ENCODE measurements at places on chromosomes 1 and 21. TPM values are rescaled to one million over a fixed set of nuclear protein-coding genes. Genes with fewer than 3 reads are reported as not detected.
A peak's percentile ranks its signal among the peaks of the same experiment; 100 is the strongest.

The ACTL8 gene
- not detected for total RNA-seq

DNA sequence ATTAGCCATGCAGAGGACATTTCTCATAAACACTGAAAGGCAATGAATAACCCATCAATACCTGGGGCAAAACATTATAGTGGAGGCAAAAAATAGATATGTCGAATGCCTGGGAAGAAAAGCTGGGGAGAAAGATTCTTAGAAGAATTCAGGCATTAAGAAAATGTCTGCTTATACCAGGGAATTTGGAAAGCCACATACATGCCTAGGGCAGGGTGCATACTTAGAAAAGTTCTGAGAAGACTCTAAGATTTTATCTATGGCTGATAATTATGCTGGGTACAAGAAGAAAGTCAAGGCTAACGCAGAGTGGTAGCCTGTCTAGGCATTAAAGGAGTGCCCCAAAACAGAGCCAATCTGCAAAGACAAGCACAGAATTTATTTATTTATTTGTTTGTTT, 18.4 kb downstream of the SLAMF6 start:
- DNase-seq: no peak

DNA sequence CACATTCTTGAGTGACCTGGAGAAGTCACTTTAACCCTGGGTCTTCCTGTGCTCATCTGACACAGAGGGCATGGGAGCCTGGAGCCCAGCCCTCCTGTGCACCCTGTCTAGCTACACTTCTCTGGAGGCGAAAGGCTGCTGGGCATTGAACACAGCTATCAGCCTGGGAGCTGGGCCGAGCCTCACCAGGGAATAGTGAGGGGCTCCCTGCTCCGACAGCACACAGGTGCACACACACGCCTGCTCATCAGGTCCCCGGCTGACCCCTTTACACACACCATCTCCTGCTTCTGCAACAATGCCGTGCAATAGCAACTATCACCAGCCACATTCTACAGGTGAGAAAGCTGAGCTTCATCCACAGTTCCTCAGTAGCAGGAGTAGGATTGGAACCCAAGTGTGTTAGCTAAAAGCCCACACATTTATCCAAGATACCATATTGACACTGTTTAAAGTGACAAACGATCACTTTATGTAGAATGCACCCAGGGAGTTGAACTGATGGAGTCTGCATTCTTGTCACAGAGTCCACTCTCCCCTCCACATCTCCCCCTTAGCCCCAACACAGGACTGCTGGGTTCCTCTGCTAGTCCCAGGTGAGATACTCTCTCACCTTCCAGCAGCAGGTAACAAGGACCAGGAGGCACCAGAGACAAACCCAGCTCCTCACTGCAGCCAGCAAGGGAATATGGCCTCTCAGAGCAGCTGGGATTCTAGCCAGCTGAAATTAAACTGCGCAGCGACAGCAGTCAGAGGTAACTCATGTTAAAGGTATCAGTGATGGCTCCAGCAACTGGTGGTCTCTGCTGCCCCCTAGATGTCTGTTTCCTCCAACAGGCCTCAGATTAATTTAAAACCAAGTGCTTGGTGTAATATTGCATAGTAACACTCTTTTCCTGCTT, 18.3 kb upstream of the CAPN8 start:
- peak; percentile 41 for DNase-seq

- no peak for DNase-seq
Observed at GRCh38 chr1:92424381-92424780, 62.3 kb downstream of the GFI1 start.

All from MG63 (cell line).